Kidney (tissue), 22 donors: ENCODE measurements at places on chromosomes 1 and 21. TPM values are rescaled to one million over a fixed set of nuclear protein-coding genes. Genes with fewer than 3 reads are reported as not detected.
A peak's percentile ranks its signal among the peaks of the same experiment; 100 is the strongest.

GRCh38 chr1:218874801-218875400, 298.8 kb upstream of the LYPLAL1 start:
- no peak for DNase-seq

- DNase-seq: no peak
These were observed 2.4 kb downstream of the FNBP1L start for GRCh38 chr1:93450321-93450720.

- peak; percentile 91 for DNase-seq
These were observed 120.8 kb downstream of the LMO4 start for GRCh38 chr1:87449348-87449963.

GRCh38 chr1:3653286-3653618, 936 bp downstream of the TP73 start:
- no peak for DNase-seq

DNA sequence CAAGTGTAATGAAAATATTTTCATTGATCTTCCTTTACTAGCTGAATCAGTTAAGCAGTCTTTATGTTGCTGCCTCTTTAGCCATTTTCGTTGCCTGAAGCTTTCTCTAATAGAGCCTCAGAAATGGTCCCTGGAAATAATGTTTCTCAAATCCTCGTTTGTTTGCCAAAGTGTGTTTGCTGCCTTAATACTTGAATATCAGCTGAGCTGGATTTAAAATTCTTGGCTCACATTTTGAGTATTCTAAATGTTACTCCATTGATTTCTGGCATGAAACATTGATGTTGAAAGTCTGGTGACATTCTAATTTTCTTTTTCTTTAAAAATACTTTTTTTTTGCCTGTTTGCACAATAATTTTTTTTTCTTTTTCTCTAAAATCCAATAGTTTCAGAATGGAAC, 84.6 kb upstream of the SERBP1 start:
- no peak for DNase-seq

GRCh38 chr1:150875197-150876118, 941 bp downstream of the ARNT start:
- peak; percentile 15 for DNase-seq

DNA sequence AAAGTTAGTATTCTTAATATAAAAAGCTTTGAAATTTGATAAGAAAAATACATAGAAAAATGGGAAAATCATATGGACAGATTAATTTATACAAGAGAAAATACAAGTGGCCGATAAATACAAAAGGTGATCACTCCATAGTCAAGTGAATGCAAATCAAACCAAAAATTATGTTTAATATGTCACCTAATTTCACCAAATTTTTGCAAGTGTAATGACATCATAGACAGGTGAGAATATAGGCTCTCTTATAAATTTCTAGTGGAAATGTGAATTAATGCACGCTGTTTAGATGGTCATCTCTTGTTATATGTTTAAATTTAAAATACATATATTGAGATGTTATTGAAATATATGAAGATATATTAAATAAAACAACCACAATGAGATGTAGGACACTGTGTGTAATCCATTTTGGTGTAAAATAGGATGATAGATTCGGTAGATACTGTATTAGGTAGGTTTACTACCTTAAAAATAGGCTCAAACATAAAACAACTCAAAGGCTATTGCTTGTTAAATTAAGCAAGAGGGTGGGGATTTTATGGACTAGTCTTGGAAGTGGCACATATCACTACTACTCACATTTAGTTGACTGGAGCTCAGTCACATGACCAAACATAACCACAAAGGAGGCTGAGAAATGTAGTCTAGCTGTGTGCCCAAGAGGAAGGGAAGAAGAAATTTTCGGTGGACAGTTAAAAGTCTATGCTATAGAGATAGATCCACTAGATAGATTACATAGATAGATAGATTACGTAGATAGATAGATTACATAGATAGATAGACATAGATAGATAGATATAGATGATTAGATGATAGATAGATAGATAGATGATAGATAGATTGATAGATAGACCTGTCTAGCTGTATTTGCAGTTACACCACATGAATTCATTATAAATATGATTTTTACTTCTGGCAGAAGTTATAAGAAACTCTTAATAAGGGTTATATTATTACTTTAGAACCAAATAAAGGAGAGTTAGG, 9.2 kb downstream of the INSL5 start:
- DNase-seq: no peak

DNA sequence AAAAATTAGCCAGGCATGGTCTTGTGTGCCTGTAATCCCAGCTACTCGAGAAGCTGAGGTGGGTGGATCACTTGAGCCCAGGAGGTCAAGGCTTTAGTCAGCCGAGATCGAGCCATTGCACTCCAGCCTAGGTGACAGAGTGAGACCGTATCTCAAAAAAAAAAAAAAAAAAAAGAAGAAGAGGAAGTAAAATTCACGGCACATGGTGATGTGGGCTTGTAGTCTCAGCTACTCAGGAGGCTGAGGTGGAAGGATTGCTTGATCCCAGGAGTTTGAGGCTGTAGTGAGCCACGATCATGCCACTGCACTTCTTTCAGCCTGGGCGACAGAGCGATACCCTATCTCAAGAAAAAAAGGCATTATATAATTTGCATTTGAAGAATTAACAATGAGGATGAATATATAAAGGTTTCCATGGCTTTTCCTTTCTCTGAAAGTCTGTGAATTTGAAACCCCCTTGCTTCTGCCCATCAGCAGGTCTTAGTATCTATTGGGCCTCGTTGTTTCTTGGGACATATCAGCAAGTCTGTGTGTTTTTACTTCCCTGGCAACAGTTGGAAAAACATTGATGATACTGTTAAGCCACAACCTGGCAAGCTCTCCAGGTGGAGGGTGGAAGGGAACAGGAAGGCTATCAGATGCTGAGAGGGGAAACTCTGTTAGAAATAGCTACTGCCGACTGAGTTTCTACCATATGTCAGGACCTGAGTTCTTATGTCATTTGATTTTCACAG, 4.6 kb upstream of the PLA2G2D start:
- no peak for DNase-seq

DNA sequence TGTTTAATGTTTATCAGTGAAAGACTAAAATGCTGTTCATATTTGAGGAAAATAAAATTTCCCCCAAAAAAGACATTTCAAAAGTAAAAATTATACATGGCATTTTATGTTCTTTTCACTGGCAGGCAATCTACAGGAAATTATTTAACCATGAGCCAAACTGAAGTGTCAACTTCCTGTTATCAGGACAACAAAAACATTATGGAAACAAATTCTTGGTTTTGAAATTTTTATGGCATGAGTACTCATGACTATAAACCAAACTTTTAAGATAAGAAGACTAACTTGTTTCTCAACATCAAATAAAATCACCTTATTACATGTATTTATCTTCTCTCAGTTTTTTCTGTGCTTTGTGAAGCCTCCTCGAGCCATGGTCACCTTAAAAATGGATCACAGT, 698.6 kb downstream of the LTN1 start:
- no peak for DNase-seq

DNA sequence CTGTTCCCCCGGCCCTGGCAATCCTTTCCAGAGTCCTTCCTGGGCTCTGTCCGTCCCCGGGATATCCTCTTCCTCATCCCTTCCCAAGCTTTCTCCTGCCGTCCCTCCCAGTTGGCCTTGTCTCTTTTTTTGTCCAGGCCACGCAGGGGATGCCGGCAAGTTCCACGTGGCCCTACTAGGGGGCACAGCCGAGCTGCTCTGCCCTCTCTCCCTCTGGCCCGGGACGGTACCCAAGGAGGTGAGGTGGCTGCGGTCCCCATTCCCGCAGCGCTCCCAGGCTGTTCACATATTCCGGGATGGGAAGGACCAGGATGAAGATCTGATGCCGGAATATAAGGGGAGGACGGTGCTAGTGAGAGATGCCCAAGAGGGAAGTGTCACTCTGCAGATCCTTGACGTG, 13.4 kb upstream of the SVBP start:
- DNase-seq: no peak

- peak; percentile 28 for DNase-seq
These were observed 1.4 kb upstream of the VAMP4 start for GRCh38 chr1:171743081-171743870.

DNA sequence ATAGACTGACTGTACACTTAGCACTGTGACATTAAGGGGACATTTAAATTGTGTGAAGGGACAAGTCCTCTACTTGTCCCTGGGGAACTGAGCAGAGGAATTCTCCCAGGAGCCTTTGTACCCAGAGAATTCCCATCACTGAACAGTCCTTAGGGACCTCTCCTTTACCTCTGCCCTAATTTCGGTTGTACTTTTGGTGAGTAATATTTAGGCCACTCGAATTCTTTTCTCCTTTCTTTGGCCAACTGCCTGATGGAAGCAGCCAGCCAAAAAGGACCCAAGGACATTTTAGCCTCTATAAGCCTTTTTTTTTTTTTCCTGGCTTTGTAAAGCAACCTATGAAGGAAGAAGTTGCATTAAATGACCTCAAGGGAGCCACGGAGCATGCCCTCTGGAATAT, 71.5 kb downstream of the NR5A2 start:
- DNase-seq: no peak

DNA sequence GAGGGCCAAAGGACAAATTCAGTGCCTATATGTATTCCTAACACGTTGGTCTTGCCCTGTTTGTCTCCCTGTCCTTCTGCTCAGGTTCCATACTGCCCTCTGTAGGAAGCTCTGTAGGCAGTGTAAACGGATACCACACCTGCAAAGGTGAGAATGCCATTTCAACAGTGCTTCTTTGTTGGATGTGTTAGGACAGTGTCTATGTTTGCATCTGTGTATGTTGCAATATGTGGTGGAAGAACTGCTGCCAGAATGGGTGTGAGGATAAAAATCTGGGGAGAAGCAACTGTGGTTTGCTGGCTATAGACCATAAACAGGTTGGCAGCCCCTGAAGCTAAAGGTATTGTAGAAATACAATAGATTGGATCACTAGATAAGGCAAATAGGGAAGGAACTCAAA, 113.1 kb upstream of the BMP8A start:
- no peak for DNase-seq

DNA sequence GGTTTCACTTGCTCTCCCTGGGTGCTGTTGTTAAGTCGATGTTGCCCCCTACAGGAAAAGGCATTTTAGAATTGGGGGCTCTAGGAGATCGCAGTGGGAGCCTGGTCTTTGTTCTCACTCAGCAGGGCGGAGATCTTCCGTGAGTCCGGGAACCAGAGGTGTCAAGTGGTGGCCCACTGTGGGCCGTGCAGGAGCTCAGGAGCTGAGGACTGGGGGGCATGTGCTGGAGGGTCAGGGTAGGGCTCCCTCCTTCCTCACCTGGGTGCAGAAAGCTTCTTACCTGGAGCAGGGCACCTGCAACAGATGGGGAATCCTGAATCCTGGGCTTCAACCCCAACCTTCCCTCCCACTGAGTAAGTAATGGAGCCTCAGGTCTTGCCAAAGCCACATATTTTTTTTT, 392.7 kb downstream of the NPHP4 start:
- no peak for DNase-seq

DNA sequence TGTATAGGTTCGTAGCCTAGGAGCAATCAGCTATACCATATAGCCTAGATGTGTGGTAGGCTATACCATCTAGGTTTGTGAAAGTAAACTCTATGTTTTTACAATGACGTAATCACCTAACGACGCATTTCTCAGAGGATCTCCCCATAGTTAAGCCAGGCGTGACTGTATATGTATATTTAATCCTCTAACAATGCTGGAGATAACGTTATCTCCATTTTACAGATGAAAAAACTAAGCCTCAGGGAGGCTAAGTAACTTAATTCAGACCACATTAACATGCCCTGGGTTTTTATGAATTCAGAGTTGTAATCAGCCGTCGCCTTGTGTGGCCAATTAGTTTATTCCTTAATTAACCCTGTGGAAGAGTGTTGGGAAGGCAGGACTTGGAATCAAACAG, 107.7 kb upstream of the PLXNA2 start:
- no peak for DNase-seq

DNA sequence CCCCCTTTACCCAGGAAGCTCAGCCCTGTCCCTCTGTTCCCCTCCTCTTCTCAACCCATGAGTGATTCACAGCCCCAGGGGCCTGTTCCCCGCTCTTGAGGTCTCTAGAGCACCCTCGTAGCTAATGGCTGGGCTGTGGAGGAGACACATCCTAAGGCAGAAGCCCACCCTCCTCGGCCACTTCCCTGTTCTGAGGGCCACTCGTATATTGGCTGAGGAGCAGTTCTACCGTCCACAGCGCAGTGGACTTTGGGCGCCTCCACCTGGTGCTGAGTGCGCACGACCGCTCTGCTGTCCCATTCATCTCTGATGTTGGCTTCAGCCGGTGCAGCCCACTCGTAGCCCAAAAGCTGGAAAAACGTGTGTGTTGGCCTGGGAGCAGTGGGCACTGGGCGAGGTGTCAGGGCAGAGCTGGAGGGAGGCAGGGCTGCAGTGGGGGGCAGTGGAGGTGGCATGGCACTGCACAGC, 24.5 kb upstream of the PKP1 start:
- DNase-seq: peak; percentile 44

GRCh38 chr1:206631085-206631509, 4.2 kb upstream of the DYRK3 start:
- peak; percentile 80 for DNase-seq

DNA sequence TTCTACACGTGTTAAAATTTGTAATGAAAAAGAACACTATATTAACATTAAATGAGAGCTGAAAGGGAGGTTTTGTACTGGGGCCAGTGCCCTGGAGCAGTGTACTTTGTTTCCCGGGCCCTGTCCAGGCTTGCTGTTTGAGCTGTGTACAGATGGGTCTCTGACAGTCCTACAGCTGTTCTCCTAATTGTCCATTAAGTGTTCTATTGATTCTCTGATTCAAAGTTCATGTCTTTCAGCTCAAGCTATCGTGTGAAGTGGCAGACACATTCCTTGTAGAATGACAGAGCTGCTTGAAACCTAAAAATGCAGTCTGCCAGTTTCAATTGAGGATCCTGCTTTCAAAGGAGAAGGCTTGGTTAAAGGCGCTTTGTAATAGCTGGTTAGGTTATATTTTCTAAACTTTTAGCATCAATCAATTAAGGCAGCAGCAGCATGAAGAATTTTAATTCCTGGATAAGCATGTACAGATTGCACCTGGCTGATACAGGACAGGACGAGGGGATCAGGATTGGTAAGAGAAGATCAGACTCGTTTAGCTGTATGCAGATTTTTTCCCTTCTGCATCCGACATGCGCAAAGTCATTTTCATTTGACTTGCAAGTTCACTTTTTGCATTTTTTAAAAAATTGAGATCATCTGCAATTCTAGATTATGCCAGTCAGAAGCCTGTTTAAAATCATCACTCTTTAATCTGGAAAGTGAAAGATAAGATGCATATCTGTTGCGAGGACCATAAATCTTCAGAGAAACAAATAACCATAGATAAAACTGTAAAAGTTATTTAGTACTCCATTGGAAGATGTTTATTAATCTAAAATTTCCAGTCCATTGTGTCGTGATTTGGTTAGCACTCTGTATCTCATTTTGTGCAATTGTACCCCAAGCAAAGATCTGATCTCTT, 98.5 kb downstream of the ATG4C start:
- DNase-seq: no peak

- no peak for DNase-seq
These were observed 277.0 kb downstream of the MRPL39 start for GRCh38 chr21:25330266-25330665.

Gene SOX13
- total RNA-seq: 55.2 TPM

Gene SMCP
- total RNA-seq: not detected

Gene SLAMF9
- not detected for total RNA-seq

Gene RASAL2
- 26.5 TPM for total RNA-seq

Gene CLCNKB
- total RNA-seq: 60.6 TPM

Gene DUSP12
- 21.3 TPM for total RNA-seq

Gene NR1I3
- not detected for total RNA-seq

Gene SLC22A15
- 9.8 TPM for total RNA-seq

Gene TTC22
- 16.5 TPM for total RNA-seq
